ENCODE measurements at places on chromosomes 4 and X.
A peak's percentile ranks its signal among the peaks of the same experiment; 100 is the strongest.

GRCh38 chrX:12962041-12962504, 12.8 kb upstream of the TMSB4X start:
- DNase-seq = no peak

GRCh38 chr4:29867412-29867811, 852.8 kb upstream of the PCDH7 start:
- DNase-seq = no peak

DNA sequence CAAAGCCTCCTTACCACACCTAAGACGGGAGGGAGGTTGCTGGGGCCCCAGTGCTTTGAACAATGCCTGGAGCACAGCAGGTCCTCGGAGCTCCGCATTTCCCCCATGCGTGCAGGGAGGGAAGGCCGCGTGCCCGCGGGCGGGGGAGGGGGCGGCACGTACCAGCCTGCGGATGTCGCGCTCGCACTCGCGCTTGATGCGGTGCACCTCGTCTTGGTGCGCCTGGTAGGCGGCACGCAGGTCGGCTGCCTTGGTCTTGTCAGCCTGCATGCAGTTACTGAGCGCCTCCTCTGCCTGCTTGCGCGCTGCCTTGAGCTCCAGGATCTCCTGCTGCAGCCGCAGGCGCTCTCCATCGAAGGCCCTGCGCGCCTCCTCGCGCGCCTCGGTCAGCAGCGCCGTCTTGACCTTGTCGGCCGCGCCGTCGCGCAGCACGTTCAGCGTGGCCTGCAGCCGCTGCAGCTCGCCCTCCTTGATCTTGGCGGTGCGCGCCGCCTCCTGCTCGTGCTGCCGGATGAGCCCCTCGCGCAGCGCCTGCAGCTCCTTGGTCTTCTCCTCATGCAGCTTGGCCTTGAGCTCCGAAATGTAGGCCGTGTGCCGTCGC, 87.2 kb upstream of the C4orf50 start:
- no peak for DNase-seq

GRCh38 chr4:121252224-121252806, 88.2 kb upstream of the TNIP3 start:
- peak; percentile 40 for DNase-seq

- DNase-seq = no peak
Measured at GRCh38 chr4:909131-909571, 23.0 kb downstream of the GAK start.

DNA sequence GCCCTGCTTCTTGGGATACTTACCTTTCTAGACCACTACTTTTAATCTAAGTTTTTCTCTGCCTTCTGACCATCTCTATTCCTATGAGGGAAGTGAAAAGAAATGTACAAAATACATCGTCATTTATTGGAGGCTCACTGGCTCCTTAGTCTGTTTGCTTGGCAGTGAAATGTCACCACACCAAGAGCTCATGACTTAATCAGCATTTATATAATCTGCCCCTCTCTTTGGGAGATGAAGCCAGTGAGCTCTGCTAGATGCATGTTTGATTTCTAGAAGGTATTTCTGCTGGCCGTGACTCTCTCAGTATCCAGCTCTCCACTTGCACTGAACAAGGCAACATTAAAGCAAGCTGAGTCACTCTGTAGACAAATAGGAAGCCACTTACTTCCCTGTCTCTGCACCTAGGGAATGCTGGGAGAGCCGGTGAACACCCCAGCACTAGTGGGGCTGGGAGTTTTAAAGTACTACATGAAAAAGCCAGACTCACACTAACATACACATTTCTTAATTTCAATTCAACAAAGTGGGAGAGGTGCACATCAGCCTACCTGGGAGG, 79.1 kb downstream of the MID1IP1 start:
- DNase-seq = no peak

- no peak for DNase-seq
Measured at GRCh38 chrX:11364835-11365234, 71.6 kb downstream of the AMELX start.

GRCh38 chr4:145939856-145940255, 1.2 kb upstream of the ZNF827 start:
- no peak for DNase-seq

Measured in astrocyte of the cerebellum (primary cell).